Stimulated activated CD4-positive, alpha-beta T cell treated with anti-CD3 and anti-CD28 coated beads, TNF-alpha, amount 100 ng/mL, for 1 hour (primary cell): ENCODE measurements at places on chromosomes 16 and 17.

GRCh38 chr16:67750466-67750865 is 31.4 kb upstream of the GFOD2 start:
- DNase-seq: no peak

DNA sequence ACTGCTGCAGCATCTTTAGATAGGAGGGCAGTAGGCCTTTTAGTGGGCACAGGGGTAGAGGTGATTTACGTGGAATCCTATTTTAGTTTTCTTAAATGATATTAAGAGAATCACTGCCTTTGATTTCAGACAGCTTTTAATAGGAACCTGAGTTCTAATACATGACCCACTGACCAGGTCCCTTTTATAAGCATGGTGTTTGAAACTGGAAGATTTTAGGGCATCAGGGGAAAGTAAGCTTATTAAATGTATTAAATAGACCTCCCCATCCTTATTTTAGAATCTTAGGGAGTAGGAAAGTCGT is 2.0 kb downstream of the MSL1 start:
- no peak for DNase-seq

- no peak for DNase-seq
Observed at GRCh38 chr17:81866440-81867169, 4.5 kb downstream of the ARHGDIA start.

GRCh38 chr16:77250400-77250799 is 51.2 kb downstream of the SYCE1L start:
- DNase-seq: no peak

- no peak for DNase-seq
Observed at GRCh38 chr17:37683454-37683984, 40.3 kb upstream of the DDX52 start.

DNA sequence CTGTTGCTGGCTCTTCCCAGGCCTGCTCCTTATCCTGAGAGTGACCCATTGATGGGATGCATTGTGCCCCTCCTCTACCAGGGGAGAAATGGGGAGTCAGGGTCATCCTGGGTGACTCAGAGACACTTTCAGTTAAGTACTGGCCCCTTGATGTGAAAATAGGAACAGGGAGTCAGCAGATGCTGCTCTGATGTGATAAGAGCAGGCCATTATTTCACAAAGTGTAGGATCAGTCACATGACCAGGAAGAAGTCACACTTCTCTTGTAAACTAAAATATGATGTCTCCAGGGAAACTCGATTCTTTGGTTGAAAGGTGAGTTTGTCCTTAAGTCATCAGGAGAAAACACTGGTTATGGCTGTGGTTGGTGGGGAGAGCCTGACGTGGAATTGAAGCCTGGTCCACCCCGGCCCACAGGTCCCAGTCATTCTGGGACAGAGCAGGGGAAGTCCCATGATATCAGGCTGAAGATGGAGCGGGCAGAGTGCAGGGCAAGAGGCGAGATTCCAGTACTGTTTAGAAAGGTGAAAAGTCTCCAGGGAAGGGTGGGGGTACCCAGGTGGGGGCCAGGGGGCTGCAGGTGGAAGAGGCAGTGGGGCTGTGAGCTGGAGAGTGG is 88.6 kb upstream of the NLRP1 start:
- DNase-seq: no peak

GRCh38 chr17:68196394-68197090 is 51.3 kb upstream of the AMZ2 start:
- no peak for DNase-seq

DNA sequence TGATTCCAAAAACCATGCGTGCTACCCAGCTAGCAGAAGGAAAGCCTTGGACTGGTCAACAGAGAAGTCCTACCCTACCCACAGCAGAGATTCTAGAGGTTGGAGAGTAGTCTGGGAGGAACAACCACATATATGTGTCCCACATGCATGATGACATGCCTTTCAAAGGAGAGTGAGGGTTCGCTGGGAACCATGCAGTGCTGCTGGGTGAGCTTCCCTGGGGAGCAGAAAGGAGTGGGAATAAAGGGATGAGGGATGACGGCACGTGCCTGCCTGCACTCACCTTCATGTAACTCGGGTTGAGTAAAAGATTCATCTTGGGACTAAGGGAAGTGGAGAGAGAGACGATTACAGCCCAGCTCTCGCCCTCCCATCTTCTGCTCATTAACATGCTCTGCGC is 9.8 kb downstream of the CPSF4L start:
- no peak for DNase-seq

GRCh38 chr16:8851761-8852403 is 16.9 kb downstream of the CARHSP1 start:
- no peak for DNase-seq

DNA sequence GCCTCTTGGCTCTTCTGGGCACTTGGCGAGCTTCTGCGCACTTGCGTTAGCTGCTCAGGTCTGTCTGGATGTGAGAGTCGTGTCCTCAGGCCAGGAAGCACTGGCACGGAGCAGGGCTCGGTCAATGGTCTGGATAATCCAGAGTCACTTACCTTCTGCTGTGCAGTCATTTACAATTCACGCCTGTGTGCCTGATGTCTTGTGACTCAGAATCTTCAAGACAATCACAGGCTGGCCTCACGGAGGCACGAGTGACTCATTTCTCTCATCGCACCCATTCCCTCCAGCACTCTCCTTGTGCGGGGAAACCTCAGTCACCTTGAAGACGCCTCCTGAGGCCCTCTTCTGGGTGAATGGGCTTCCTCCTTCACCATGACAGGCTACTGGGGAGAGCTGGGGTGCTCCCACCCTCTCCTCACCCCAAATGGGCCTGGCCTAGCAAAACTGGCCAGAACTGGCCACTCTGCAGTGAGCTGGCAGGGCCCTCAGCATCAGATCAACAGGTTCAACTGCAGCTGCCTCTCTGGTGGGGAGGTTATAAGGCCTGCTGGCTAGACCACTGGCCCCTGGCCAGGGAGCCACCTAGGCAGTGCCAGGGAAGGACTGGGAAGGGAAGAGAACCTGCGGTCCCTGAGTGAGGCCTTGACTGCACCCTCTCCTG is 1.9 kb upstream of the CAPN15 start:
- DNase-seq: peak; percentile 42

GRCh38 chr17:7503521-7503920 is 19.4 kb downstream of the POLR2A start:
- no peak for DNase-seq

GRCh38 chr16:4052096-4052495 is 64.1 kb downstream of the ADCY9 start:
- DNase-seq: no peak

DNA sequence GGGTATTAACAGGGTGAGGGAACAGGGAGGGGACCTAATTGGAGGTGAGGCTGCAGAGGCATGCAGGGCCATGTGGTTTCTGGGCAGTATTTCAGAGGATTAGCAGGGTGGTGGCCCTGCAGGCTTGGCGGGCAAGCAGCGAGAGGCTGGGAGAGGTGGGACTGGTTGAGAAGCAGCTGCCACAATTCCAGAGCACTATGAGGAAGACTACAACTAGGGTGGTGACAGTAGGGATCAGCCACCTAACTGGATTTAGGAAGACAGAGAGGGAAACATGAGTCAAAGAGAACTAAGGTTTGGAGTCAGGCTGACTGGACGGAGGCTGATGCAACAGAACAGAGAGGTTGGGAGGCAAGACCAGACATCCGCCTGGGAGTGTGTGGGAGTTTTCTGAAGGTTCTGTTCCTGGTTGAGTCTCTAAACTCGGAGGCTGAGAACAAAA is 12.3 kb downstream of the ALOXE3 start:
- DNase-seq: no peak

DNA sequence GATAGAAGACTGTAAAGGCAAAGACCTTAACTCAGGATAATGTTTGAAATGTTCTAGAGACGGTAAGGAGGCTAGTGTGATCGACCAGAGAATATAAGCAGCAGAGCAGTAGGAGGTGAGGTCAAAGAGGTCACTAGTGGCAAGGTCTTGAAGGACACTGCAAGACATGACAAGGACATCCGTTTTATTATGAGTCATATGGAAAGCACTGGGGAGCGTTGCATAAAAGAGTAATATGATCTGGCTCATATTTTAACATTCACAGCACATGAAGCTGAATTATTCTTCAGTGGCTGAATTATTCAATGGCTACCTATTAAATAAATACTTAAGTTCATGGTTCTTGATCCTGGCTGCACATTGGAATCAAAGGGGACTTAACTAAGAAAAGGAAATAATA is 123.7 kb downstream of the SOX9 start:
- no peak for DNase-seq
